Stimulated activated CD8-positive, alpha-beta memory T cell treated with anti-CD3 and anti-CD28 coated beads, Interleukin-7, amount 100 ng/mL, for 1 hour (primary cell): ENCODE measurements at places on chromosomes 2 and 18.

GRCh38 chr18:3594760-3595368, 144.9 kb downstream of the TGIF1 start:
- DNase-seq, result no peak

DNA sequence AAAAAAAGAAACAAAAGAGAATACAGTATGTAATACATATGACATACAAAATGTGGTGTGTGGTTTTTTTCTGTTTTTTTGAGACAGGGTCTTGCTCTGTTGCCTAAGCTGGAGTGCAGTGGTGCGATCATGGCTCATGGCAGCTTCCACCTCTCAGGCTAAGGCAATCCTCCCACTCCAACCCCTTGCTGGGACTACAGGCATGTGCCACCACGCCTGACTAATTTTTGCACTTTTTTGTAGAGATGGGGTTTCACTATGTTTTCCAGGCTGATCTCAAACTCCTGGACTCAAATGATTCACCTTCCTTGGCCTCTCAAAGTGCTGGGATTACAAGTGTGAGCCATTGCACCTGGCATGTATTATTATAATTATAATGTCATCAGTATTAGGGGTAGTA, 38.9 kb downstream of the DHX57 start:
- no peak for DNase-seq

GRCh38 chr2:11417946-11418585, 47.9 kb downstream of the E2F6 start:
- no peak for DNase-seq

GRCh38 chr18:79617511-79618500, 61.8 kb upstream of the CTDP1 start:
- DNase-seq, result no peak

GRCh38 chr2:237712477-237713377, 85.3 kb downstream of the LRRFIP1 start:
- no peak for DNase-seq

DNA sequence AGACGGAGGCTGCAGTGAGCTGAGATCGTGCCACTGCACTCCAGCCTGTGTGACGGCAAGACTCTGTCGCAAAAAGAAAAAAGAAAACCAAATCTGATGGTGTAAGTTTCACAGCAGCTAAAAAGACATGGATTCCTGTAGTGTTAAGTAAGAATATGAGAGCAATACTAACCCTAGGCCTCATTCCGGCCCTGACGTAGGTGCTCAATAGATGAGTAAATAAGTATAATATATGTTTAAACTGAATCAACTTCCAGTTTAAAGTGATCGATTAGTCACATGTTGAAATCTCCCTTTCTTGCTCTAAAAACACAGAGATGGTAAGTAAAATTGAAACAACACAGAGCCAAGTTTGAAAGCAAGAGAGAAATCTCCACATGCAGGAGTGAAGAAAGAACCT, 8.0 kb downstream of the ME2 start:
- no peak for DNase-seq

- DNase-seq, result no peak
Observed at GRCh38 chr18:35494251-35495220, 3.2 kb downstream of the INO80C start.

- DNase-seq, result no peak
Observed at GRCh38 chr2:220078439-220078838, 451.0 kb downstream of the SLC4A3 start.

DNA sequence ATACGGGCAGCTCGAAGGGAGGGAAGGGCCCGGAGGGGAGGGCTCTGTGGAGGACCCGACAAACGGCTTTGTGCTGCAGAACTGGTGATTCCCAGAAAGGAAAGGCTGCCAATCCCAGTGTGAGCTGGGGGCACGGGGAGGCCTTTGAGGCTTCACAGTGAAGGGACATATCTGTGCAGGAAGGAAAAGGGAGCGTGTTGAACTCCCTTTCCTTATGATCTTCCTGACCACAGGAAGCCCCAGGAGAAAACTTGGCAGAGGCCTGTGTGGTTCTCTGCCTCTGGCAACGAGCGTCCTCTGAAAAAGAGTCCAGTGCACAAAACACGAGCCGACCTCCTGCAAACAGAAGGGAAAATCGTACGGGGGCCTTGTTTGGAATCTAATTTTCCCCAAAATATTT, 683.5 kb upstream of the SALL3 start:
- DNase-seq, result no peak

- DNase-seq, result peak; percentile 29
Observed at GRCh38 chr2:112541315-112542122, 746 bp upstream of the POLR1B start.

GRCh38 chr2:88603146-88603545, 24.1 kb downstream of the EIF2AK3 start:
- no peak for DNase-seq

DNA sequence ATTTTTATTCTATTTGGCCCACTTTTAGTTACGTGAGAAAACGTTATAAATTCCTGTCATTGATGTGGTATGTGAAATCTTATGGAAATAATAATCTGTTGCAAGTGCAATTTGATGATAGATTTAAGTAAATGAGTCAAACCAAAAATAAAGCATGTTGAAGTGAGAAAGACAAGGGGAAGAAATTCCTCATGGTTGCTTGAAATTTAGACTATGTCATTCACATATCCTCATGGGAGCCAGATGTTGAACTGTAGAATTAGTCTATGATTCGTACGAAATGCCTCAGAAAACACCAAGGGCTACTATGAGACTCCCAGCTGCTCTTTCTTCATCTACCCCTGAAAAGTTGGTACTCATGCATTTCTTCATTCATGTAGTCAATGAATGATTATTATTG, 55.7 kb downstream of the KLHL14 start:
- DNase-seq, result no peak

DNA sequence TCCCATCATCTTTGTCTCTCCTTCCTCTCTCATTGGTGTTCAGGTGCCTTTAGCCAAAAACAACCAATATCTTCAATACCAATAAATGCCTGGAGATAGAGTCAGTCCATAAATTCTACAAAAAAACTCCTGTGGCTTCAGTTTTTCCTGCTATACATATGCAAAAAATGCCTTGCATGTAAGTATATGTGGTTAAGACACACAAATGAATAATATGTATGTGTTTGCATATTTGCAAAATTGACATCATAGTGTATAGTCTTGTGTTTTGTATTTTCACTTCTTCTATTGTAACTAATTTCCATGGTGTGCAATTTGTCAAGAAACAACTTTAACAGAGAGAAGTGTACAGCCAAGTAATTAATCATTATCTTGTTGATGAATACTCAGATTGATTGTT, 115.5 kb downstream of the NYAP2 start:
- no peak for DNase-seq

DNA sequence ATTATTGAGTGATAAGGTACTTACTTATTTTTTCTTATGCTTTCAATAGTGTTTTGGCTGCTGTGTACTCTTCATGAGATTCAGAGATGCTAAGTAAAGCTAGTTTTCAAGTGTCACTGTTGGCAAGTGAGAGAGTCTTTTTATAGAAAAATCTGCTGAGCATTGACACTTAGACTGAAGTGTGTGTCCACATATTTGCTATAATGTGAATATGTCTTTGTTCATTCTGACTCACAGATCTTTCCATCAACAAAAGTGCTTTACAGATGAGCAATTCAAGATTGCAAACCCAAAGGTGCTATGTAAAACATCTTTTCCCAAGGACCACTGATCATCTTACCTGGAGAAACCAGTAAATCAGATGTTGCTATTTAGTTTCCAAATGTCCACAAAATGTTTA, 410.6 kb upstream of the FIGN start:
- no peak for DNase-seq

DNA sequence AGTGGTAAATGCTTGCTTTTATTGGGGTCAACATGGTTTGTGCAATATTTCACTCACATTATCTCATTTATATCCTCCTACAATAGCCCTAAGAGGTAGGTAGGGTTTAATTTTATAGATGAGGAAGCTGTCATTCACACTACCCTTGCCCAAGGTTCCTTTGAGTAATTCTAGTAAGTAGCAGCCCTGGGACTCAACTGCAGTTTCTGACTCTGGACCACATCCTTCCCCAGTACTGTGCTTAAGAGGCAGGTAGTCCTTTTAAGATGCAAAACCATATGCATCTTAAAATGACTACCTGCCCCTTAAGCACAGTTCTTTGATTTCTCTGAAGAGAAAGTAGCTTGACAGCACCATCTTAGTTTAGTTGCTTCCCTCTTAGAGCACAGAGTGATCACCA, 15.7 kb upstream of the NT5C1B start:
- DNase-seq, result no peak

GRCh38 chr2:52391621-52392020, 1359.7 kb upstream of the NRXN1 start:
- no peak for DNase-seq

DNA sequence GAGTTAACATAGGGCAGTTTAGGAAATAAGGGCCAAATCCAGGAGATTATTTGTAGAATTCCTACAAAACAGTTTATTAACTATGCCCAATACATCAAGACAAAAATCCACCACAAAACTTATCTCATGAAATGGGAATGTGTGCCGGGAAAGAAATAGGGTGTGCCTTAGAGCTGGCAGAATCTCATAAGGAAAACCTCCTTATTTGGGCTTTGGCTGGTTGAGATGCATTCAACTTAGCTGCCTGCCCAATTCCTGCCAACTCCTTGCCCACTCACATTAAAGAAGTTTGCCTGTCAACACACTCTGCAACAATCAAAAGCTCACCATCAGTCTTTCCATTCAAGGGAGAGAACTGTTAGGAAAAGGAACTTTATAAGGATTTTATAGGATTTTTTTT, 500.6 kb downstream of the SATB2 start:
- no peak for DNase-seq

DNA sequence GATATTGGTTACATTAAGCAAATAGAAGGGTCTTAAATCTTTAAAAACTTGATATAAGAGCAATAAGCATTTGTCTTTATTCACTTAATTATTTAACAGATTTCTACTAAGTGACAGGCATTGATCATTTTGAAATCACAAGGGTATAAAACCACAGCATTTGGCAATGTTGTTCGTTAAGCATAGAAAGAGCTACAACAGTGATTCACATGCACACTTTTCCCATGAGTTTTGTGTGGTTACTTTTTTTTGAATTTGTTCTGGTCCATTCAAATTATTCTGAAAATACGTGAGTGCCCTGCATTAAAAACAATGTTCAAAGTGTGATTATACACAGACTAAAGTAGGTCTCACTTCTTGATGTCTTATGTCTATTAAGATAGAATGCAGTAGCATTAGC, 52.2 kb downstream of the LYPD6B start:
- no peak for DNase-seq

- DNase-seq, result no peak
Observed at GRCh38 chr2:66577321-66578053, 142.6 kb downstream of the MEIS1 start.

DNA sequence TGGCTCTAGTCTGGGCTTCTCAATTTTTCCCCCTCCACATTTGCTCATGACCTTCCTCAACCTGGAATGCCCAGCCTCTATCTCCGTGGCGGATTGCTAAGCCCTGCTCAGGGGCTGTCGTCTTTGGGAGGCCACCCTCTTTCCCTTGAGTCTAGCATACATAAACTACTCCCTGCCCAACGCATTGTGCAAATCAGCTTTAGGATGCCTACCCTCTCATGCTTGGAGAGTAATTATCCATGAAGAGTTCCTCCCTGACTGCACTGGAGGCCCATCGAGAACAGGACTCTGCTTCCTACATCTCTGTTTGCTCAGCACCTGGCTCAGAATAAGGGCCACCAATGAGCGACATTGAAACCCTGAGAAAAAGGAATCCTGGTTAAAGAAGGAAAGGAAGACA, 53.7 kb upstream of the NPAS2 start:
- no peak for DNase-seq

DNA sequence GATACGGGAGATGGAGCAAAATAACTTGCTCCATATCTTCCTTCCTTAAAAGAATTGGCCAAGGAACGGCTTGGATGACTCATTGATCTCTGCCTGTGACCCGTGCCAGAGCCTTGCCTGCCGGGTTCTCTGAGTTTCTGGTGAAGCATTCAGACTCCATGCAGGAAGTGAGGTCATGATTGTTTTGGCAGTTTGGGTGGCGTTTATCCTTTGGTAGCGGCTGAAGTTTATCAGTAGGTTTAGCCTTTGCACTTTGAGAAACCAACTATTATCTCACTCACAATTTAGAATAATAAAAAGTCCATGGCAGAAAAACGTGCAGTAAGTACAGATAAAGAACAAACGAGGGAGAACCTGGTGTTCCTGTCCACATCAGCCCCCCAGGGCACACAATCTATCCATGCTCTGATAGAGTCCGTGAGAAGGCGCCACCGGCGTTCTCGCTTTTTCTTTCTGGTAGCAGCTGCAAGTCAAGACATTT, 15.0 kb upstream of the CTAGE1 start:
- DNase-seq, result no peak

- no peak for DNase-seq
Observed at GRCh38 chr2:237290261-237290660, 123.7 kb downstream of the COL6A3 start.

GRCh38 chr2:224286923-224287322, 115.0 kb downstream of the FAM124B start:
- DNase-seq, result no peak

DNA sequence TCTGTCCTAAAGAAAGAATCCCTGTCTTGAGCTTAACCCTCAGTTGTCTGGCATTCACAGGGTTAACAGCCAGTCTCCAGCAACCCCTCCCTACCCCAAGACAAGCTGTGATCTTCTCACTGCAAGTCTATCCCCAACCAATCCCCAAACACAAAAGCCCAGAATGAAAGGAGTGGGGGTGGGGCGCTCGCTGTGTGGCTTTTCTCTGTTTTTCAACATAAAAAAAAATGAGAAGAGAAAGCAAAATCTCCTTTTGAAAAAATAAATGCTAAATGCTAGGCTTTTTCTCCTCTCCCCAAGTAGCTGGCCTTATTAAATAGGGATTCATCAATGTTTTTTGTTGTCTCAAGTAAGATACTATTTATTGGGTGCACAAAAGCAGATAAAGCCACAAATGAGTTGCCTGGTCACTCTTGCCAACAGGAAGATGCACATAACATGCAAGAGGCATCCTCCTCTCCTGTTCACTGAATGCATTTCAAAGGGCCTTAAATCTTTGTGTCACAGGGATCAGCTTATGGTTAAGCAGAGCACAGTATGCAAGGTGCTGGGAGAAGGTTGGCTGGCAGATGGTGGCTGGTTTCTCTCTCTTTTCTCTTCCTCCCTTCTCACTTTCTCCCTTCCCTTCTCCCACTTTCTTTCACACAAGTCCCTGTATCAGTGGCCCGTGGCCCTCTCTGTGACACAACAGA, 225.6 kb downstream of the CMPK2 start:
- DNase-seq, result no peak

GRCh38 chr2:62303788-62304187, 107.9 kb downstream of the B3GNT2 start:
- DNase-seq, result no peak

DNA sequence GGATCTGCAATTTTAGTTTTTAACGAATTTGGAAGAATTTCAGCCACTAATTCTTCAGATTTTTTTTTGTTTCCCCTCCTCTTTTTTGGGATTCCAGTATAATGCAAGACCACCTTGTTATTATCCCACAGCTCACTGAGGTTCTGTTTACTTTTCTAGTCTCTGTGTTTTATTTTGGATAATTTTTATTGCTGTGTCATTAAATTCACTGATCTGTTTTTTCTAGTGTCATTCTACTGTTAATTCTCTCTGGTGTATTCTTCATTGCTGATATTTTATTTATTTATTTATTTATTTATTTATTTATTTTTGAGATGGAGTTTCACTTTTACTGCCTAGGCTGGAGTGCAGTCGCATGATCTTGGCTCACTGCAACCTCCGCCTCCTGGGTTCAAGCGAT, 32.2 kb downstream of the UBR3 start:
- no peak for DNase-seq

GRCh38 chr2:43157506-43158246, 68.7 kb downstream of the ZFP36L2 start:
- no peak for DNase-seq

GRCh38 chr18:40897884-40898283, 1057.2 kb upstream of the PIK3C3 start:
- no peak for DNase-seq
